IMR-90 (cell line): ENCODE measurements at places on chromosomes 11 and 22. TPM values are rescaled to one million over a fixed set of nuclear protein-coding genes. Genes with fewer than 3 reads are reported as not detected.

The KCNJ1 gene
- total RNA-seq, result not detected in 2 replicates

- H3K27me3 ChIP-seq, result no peaks in the 10 kb centered on the region
- H3K4me3 ChIP-seq, result no peak overlapping the region
- H3K36me3 ChIP-seq, result no peaks in the 10 kb centered on the region
Measured at GRCh38 chr11:102070766-102071165, 23.5 kb downstream of the CFAP300 start.

DNA sequence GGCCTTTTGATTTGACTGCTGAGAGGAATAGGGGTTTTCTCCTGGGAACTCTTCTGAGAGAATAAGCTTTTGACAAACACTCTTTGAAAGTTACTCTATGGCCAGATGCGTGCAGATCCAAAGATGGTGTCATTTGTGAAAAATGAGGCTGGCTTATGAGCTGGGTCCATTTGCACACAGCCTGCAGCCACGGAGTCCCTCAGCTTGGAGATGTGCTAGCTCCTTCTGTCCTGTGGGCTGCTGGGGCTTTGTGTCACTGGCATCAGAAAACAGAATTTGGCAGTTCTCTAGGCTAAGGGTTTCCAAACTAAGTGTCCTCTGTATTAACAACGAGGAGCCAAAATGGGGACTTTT lies 702.4 kb downstream of the NTM start:
- H3K36me3 ChIP-seq, result no peaks in the 10 kb centered on the region
- H3K27ac ChIP-seq, result peak overlapping the region; percentile 91
- H3K4me3 ChIP-seq, result no peak overlapping the region
- H3K27me3 ChIP-seq, result no peaks in the 10 kb centered on the region
- peaks cover 29% of the 10 kb centered on the region for H3K4me1 ChIP-seq

The ANO9 gene
- not detected in 2 replicates for total RNA-seq

DNA sequence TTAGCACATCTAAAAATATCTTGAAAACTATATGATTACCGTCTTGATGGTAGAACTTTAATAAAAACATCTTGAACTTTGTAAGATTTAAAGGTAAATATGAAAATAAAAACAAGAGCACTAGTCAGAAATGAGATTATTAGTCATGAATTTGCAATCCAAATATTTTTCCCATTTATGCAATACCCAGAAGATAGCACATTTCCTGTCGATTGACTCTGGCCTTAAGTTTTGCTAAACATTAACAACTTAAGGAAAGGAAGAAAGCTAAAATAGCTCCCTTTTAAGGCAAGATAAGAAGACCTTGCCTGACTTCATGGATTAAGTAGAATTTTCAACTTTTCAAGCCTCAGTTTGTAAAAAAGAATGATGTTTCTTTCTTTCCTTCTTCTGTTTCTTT lies 1374.7 kb upstream of the RAG2 start:
- no peak for DNase-seq
- H3K27me3 ChIP-seq, result no peaks in the 10 kb centered on the region
- H3K4me3 ChIP-seq, result no peak overlapping the region
- H3K27ac ChIP-seq, result no peak overlapping the region
- H3K36me3 ChIP-seq, result no peaks in the 10 kb centered on the region

The SERHL2 gene
- 3.9 and 5.0 TPM in 2 replicates for total RNA-seq
